ENCODE measurements at places on chromosomes 11 and 22. TPM values are rescaled to one million over a fixed set of nuclear protein-coding genes. Genes with fewer than 3 reads are reported as not detected.

Gene MAPK12
- 50.6 TPM for total RNA-seq

Gene HORMAD2
- not detected for total RNA-seq

Gene EFCAB6
- total RNA-seq: not detected

Gene PLEKHA7
- 1.3 TPM for total RNA-seq

Gene FIBIN
- total RNA-seq: not detected

Gene KBTBD4
- 39.0 TPM for total RNA-seq

Gene SLC17A6
- not detected for total RNA-seq

Gene CNIH2
- 1.5 TPM for total RNA-seq

Gene TXNRD2
- total RNA-seq: 94.5 TPM

Gene SMARCB1
- total RNA-seq: 107 TPM

Gene P4HA3
- total RNA-seq: 0.74 TPM

Gene CLDN25
- total RNA-seq: not detected

Gene APOBEC3A
- total RNA-seq: not detected

Gene C22orf42
- not detected for total RNA-seq

Gene MYRF
- total RNA-seq: 2.9 TPM
